ENCODE measurements at places on chromosomes 5 and 9.
A peak's percentile ranks its signal among the peaks of the same experiment; 100 is the strongest.

- no peak for DNase-seq
These were observed 179.7 kb upstream of the ISL1 start for GRCh38 chr5:51203598-51203997.

DNA sequence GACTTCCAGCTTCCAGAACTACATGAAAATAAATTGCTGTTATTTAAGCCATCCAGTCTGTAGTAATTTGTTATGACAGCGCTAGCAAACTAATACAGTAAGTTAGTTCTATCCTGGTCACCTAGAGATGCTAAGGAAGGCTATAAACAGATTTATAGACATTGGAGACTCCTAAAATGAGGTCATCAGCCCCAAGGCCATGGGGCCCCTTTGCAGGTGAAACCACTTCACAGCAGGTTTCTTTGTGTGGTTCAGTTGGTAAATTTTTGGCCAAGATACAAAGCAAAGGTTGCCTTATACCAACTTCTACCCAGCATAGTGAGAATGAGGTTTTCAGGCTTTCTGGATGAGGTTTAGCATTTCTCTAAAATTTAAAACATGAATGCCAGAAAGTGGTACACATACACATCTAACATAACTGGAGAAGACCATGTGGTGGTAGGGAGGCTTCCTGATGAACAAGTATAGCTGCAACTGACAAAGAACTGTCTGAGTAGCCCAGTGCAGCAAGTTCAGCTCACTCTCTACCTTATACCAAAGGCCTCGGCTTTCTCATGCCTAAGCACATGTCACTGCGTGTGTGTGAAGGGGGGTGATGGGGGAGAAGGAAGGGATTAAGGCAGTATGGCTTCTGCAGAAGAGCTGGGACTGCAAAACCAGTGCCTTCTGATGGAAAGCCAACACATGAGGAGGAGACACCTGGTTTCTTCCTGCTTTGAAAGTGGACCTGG, 264.6 kb upstream of the TAS2R1 start:
- no peak for DNase-seq

- DNase-seq, result peak; percentile 31
These were observed 117.0 kb downstream of the TRPM6 start for GRCh38 chr9:74770508-74771261.

- DNase-seq, result no peak
These were observed 68.3 kb downstream of the ALDH1A1 start for GRCh38 chr9:72884508-72884907.

GRCh38 chr5:57845025-57845424, 362.4 kb upstream of the ACTBL2 start:
- no peak for DNase-seq

DNA sequence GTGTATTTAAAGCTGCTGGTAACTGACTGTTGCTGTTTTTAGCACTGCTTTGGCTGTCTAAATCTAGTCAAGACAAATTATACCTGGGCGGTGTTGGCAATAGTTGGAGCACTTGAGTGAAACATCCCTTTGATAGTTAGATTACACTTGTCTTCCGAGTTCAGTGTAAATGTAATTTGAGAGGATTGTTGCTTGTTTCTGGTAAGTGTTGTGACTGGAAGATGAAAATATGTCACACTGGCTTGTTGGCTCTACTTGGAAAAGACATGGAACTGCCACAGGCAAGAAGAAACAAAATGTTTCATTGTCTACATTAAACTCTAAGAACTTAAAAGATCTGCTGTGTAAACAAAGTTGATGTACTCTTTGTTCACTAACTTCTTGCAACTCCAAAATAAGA, 49.2 kb upstream of the PTPRD start:
- DNase-seq, result no peak

- no peak for DNase-seq
These were observed 22.1 kb downstream of the LRRC19 start for GRCh38 chr9:26983340-26983739.

GRCh38 chr5:78553580-78554353, 94.8 kb downstream of the LHFPL2 start:
- no peak for DNase-seq
